Cardiac muscle cell (in vitro differentiated cells and primary cell): ENCODE measurements at places on chromosomes 16 and 17. TPM values are rescaled to one million over a fixed set of nuclear protein-coding genes. Genes with fewer than 3 reads are reported as not detected.
A peak's percentile ranks its signal among the peaks of the same experiment; 100 is the strongest.

DNA sequence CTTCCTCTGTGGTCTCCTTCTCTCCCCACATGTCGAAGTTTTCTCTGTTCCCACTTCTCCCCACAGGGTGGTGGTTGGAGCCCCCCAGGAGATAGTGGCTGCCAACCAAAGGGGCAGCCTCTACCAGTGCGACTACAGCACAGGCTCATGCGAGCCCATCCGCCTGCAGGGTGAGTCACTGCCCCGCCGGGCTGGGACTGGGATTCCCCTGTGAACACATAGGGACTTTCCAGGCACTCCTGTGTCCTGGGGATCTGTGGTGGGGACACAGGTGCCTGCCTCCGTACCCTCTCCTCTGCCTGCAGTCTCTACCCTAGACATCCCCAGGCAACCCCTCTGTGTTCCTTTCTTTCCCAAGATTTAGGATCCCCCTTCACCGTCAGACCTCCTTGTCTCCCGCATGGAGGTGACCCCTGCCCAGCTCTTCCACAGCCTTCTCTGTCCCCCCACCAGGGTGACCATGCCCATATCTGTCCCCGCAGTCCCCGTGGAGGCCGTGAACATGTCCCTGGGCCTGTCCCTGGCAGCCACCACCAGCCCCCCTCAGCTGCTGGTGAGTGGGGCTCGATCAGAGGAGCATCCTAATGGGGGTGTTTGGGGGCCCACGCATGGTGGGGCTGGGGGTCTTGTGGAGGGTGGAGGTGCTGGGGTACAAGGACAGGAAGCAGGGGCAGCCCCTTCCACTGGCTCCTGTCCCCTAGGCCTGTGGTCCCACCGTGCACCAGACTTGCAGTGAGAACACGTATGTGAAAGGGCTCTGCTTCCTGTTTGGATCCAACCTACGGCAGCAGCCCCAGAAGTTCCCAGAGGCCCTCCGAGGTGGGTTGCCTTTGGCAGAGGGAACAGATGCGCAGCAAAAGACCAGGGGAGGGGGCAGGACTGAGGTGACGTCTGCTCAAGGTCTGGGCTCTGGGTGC lies 5.8 kb downstream of the ITGAM start:
- no peak for DNase-seq

DNA sequence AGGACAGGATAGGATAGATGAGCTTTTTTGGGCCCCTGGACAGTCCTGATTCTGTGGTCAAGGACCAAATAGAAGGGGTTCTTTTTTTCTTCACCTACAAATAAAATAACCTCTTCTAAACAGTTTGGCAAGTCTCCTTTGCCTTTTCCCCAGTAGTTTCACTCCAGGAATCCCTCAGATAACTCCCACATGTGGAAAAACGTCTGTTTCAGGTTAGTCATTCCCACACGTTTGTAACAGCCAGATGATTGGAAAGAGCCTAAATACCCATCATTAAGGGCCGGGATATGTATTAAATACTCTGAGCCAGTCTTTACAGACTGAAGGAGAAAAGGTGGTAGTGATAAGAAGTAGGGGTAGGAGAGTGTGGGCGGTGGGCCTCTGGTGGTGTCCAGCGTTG lies 58.3 kb downstream of the PLD6 start:
- DNase-seq, result no peak

The C1QTNF8 gene
- polyA plus RNA-seq, result 0.26 TPM in 1 of 2 replicates, not detected in the other

The GDPD3 gene
- 0.72 and 0.96 TPM in 2 replicates for polyA plus RNA-seq

- no peak for DNase-seq
These were observed 7.2 kb upstream of the VASN start for GRCh38 chr16:4364196-4365013.

DNA sequence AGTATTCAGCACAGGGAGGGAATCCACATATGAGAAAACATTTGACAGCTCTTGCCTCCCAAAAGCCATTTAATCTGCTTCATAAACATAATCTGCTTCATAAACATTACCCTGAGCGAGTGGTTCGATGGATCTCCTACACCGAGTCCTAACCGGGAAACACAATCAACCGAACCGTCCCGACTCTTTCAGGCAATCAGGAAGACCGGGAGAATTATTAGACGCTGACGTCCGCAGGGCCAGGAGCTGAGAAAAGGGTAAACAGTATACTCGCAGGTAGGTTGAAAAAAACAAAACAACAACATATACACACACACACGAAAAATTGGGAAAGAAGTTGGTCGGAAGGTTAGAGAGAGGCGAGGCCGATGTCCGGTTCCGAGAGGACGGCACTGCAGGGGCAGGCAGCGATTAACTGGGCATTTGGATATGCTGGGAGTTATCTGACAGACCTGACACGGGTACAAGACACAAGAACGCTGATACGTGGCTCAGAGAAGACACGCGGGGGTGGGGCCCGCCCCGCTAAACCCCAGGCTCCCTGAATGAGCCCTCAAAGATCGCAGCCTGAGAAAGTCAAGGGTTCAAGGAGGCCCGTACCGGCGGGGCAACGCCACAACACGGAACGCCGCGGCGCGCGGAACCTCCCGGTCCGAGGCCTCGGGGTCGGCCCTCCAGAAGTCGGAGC lies 585 bp downstream of the AP1G1 start:
- DNase-seq, result peak; percentile 11

GRCh38 chr16:30910427-30911029 lies 12.8 kb upstream of the FBXL19 start:
- DNase-seq, result no peak

DNA sequence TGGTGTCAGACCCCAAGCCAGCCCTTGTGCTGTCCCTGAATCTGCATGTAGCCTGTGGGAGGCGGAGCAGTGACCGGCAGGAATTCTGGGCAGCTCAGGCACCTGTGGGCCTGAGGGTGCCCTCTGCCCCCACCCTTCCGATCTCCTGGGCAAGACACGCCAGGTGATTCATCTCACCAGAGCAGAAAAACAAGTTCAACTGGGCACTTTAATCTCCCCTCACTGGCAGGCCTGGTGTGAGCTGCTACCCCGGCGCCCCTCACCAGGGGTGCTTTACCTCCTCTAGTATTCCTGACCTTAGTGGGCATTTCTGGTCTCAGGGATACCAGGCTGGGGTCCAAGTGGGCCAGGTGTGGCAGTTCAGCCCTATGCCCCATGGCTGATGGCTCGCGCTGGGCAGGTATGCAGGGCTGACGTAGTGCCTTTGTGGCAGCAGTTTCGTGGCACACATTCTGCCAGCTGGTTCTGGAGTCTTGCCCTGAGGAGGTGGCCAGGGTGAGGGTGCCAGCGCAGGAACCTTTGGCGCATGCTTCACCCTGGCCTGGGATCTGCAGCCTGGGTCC lies 6.0 kb downstream of the ERBB2 start:
- DNase-seq, result no peak

GRCh38 chr17:73401911-73402310 lies 90.1 kb upstream of the CDC42EP4 start:
- peak; percentile 62 for DNase-seq

The RAI1 gene
- polyA plus RNA-seq, result 19.9 and 20.2 TPM in 2 replicates

GRCh38 chr16:12815361-12815760 lies 11.7 kb upstream of the CPPED1 start:
- no peak for DNase-seq
